Activated T-helper 1 cell treated with anti-CD3 and anti-CD28 coated beads, Interleukin-2, amount 50 U/mL, for 16 hours (primary cell): ENCODE measurements at places on chromosomes 4 and X.

- no peak for DNase-seq
These were observed 4.8 kb downstream of the NOCT start for GRCh38 chr4:139020384-139020783.

DNA sequence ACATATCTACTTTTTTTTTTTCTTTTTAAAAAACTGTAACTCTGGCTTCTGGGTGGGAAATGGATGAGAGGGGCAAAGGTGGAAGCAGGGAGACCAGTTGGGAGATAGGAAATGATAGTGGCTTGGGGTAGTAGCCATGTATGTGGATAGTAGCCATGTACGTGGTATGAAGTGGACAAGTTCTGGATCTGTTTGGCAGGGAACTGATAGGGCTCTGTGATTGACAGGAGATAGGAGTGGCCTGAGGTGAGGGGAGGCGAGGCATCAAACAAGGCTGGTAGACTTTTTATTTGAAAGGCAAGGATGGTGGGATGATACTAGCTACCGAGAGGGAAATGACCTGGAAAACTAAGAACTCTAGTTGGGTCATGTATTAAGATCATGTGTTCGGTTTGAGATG is 117.8 kb downstream of the AFF1 start:
- DNase-seq = no peak

GRCh38 chr4:123785538-123785937 is 388.9 kb downstream of the SPRY1 start:
- DNase-seq = no peak

DNA sequence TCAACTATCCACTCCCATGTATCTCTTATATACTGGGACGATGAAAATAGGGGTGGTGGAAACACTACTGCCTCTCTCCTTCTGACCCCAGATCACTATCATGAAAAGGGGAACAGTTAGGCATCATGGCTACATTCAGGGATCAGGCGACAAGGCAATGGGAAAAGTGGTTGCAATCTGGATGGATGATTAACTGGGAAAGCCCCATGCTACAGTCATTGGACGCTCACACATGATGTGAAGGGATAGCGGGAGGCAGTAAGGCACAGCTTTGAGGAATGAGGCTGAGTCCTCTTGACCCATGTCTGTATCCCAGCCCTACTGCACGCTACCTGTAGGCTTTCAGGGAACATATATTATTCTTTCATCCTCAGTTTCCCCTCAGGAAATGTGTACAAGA is 10.2 kb downstream of the GASK1B start:
- no peak for DNase-seq

GRCh38 chr4:189773909-189774308 is 166.8 kb upstream of the FRG1 start:
- no peak for DNase-seq

DNA sequence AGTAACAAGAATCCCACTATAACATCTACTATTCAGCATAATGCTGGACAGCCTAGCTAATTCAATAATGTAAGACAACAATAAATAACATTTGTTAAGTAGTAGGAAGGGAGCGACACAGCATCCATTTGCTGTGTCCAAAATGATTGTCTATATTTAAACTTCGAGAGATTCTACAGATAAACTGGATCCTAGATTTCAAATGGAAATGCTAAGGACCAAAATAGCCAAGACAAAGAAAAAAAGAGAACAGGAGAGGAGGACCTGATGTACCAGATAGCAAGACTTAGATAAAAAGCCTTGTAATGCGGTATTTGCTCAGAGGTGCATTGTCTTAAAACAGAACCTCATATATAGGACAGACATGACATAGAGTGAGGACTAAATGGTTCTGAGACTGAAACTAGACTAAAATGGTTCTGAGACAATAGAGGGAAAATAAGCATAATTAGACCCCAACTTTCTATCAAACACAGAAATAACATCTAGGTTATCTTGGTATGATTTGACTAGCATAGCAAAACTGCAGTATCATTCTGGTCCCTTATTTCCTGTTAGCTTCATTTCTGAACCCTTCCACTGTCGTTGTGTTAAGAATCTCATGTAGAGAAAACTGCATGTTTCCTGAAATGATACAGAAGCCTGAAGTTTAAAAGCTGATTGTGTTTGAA is 3.8 kb downstream of the HPGDS start:
- no peak for DNase-seq

- no peak for DNase-seq
These were observed 405.9 kb downstream of the ADGRL3 start for GRCh38 chr4:61605984-61606383.

- no peak for DNase-seq
These were observed 79.5 kb downstream of the AFF1 start for GRCh38 chr4:87014284-87014782.

DNA sequence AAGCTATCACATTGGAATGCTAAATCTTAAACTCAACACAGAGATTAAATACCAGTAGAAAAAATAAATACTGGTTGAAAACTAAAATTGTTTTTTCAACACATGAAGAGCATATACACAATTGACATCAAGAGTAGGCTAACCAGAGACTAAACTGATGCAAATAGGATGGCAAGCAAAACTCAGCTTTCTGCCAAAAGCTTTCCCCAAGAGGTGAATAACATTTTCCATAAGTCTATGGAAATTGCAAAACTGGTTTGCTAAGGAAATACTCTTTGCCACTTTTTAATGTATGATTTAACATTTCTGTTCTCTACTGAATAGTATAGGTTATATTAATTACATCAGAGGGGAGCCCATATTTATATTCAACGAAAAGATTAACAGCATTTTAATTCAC is 23.8 kb downstream of the IQCM start:
- no peak for DNase-seq

DNA sequence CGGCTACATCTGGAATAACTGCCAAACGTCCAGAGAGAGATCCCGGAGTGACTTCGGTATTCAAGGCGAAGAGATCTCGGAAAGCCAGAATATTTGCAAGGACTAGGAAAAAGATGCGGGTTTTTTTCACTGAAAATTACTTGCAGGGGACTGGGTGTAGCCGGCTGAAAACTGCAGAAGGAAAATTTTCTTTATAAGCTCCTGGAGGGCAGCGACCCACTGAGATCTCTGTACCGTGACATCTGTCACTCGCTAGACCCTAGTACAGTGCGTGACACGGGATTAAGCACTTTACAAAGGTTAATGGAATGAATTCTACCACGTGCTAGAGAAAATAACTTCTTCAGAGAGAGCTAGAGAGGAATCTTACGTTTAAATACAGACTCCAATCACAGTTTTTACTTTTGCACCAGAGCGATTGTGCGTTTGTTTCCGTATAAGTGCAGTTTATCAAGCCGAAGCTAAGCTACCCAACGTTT is 1.1 kb upstream of the LCORL start:
- no peak for DNase-seq

DNA sequence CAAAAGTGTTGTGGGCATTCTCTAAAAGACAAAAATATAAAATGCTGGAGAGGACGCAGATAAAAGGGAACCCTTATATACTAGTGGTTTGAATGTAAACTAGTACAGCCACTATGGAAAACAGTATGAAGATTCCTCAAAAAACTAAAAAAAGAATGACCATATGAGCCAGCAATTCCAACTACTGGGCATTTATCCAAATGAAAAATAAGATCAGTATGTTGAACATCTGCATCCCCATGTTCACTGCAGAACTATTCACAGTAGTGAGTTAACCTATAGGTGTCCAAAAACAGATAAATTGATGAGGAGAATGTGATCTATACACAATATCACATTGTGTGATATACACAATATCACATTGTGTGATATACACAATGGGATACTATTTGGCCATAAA is 1615.3 kb downstream of the PCDH18 start:
- no peak for DNase-seq

DNA sequence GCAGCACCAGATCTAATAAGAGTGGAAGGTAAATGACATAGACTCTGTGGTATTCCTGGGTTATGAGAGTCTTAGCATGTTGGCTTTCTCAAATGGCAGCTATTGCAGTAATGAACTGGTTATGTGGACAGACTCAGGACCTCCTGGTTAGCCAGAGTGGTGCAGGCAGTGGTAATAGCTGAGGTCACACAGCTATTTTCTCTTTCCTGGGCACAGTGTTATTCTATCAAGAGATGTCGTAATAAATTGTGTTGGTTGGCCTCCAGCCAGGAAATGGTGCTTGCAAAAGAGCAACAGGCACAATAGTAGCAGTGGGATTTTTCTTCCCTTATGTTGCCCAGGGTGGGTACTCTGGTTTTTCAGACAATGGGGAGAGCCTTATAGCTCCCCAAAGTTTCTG is 279.2 kb upstream of the FGF16 start:
- DNase-seq = no peak

- no peak for DNase-seq
These were observed 9.9 kb upstream of the SCOC start for GRCh38 chr4:140363558-140363957.

- DNase-seq = no peak
These were observed 135.1 kb downstream of the SCLT1 start for GRCh38 chr4:128958194-128958593.

DNA sequence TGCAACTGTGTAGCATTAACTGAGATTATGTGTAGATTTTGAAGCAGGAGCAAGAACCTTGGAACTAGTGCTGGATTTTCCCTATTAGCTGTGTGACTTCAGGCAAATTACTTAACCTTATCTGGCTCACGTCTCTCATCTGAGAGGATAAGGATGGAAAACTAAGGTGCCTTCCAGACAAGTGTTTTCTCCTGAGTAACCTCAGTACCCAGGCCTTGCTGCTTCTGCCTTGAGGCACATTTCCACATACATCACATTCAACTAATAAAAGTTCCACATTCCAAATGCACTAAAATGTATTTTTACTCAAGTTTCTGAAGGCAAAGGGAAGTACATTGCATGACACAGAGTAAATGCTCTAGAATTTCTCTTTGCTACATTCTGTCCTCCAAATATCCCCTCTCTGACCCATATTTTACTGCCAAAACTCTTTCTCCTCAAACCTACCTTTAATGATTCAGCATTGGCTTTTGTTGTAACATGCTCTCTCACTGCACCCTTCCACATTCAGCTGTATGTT is 195.4 kb upstream of the ADGRL3 start:
- no peak for DNase-seq

GRCh38 chrX:69298466-69299140 is 133.3 kb upstream of the PJA1 start:
- no peak for DNase-seq

- DNase-seq = no peak
These were observed 1833.0 kb upstream of the PCDH10 start for GRCh38 chr4:131316086-131316485.

DNA sequence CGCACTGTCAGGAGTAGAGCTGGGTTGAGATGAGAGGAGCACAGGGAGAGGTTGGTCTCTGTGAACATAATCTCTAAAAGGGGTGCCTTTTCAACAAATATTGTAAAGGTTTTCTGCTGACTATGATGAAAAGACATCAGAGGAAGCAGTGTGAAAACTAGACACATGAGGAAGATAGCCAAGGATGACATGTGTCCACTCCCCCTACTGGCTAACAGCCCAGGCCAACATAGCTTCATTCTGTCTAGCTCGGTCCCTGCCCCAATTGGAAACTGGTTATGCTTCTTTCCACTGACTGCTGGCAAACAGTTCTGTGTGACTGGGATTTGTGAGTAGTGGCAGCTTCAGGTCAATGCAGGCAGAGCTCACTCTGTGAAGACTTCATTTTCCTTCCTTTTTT is 115.4 kb upstream of the ESX1 start:
- no peak for DNase-seq

- no peak for DNase-seq
These were observed 241.2 kb downstream of the ARHGAP24 start for GRCh38 chr4:85715991-85716737.

DNA sequence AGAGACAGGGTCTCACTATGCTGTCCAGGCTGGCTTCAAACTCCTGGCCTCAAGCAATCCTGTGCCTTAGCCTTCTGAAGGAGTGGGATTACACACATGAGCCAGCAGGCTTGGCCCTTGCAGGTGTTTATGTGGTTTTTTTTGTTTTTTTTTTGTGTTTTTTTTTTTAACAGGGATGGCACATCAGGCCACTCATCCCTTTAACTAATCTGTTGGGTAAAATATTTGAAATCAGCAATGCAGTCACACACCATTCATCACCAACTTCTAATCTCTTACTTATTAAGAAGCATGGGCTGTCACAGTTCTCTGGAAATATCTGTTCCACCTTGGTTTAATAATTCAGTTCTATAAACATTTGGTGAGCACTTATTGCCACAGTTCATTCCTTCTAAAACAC is 12.3 kb downstream of the CCDC160 start:
- DNase-seq = no peak
